ENCODE measurements at places on chromosomes 6 and 20.

DNA sequence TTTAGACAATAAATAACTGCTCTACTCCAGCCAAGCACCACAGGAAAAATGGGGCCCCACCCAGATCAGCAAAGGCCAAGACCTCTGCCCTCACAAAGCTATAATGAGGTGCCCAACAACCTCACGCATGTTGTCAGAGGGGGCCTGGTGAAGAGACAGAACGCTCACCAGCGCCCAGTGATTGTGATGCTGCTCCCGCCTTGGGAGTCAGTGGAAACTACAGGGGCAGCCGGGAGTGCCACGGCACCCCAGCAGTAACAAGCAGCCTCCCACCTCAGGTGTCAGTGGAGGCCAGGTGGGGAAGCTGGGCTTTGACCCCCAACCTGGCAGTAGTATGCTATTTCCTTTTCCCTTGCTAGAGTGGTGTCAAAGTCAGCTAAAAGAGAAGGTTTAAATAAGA lies 47.4 kb downstream of the TCP11 start:
- DNase-seq: no peak

GRCh38 chr20:18580012-18580411 lies 7.8 kb upstream of the DTD1 start:
- no peak for DNase-seq

DNA sequence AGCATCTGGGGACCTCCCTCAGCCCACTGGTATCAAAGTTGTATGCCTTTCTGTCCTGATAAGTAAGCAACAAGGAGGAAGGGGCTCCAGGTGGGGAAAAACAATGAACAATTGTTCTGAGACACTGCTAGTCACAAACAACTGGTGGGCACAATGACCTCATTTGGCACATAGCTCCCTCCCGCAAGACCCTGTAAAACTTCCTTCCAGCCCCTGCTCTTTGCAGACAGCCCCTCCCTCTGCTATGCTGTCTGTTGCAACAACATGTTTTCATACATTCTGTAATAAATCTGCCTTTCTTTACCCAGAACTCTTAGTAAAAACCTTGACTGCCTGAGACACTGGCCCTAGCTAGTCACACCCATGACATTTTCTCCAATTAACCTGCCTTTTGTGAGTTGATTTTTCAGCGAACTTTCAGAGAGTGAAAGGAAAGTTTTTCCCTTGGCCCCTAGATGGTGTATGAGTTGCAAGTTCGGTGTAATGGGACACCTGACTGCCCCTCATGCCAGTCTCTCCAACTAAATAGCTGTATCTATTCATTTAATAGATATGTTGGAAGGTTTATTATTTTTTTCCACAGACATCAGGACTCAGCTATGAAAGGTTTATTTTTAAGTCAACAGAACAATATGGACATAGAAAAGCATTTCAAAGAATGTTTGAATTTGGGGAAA lies 142.3 kb upstream of the SLC22A16 start:
- no peak for DNase-seq

DNA sequence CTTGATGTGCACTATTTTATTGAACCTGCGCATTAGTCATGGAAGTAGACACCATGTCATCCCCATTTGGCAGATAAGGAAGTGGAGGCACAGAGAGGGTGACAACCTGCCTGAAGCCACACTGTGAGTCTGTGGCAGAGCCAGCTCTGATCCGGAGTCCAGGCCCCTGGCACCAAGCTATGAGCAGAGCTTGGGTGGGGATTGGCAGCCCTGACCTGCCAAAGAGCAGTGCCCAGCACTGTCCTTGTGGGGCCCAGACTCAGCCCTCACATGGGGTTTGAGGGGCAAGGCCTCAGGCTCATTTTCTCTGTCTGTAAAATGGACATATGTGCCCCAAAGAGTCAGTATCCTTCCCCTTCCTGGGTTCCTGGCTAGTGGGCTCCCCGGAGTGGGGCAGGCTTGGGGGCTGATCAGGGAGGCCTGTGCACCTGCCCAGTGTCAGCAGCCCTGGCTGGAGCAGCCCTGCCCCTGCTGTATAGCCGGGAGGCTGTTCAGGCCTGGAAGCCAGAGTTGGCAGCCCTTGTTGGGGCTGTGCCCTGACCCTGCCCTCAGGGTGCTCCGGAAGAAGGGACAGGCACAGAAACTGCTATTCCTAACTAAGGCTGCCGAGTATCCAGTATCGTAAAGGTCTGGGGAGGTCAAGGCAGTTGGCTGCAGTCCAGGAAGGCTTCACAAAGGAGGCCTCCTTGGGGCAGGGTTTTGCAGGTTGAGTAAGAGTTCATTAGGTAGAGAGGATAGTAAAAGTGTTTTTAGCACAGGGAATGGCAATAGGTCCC lies 38.7 kb downstream of the TGM2 start:
- no peak for DNase-seq

DNA sequence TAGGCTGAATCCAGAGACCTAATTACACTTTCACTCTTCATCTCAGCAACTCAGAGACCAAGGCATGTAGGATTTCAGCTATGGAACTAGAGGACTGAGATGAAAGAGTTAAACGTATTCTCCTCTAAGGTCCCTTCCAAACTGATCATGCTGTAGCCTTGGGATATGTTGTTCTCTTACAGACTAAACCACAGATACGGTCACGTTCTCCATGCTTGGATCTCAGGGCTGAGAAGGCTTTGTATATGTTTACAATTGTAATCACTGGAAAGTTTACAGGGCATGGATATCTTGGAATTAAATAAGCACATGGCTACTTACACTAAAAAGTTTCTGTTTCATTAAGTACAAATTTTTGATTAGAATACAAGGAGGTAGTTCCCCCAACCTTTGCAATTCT lies 50.1 kb downstream of the PKIB start:
- no peak for DNase-seq

GRCh38 chr20:45833030-45833882 lies at the start of gene SNX21:
Gene SNX21, plus strand, starts transcription at chr20:45833799. Its CDS starts 121 bp downstream, at chr20:45833920.
- no peak for DNase-seq

DNA sequence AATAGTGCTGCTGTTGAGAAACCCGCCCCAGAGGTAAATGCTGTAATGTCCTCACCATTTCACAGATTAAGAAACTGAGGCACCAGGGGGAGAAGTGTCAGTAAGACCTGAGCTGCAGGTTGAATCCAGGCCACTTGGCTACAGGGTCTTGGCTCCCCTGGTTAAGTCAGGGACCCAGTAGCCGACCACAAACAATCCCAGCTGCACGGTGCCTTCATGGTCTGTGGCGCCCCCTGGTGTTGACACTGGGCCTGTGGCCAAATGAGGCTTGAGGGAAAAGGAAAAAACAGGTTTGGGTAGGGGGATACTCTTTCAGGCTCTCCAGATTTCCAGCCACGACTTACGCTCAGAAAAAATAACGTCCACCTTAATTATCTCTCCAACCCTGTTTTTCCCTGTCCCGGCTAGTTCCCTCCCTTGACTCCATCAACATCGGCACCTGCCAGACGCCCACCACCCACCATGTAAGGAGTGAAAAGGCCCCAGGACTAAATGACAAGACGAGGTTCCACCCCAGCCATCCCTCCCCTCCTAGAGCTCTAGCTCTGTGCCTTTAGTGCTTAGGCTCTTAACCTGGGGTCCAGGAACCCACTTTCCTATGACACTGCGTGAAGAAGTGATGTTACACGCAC lies 47.7 kb upstream of the POLR1H start:
- DNase-seq: no peak

DNA sequence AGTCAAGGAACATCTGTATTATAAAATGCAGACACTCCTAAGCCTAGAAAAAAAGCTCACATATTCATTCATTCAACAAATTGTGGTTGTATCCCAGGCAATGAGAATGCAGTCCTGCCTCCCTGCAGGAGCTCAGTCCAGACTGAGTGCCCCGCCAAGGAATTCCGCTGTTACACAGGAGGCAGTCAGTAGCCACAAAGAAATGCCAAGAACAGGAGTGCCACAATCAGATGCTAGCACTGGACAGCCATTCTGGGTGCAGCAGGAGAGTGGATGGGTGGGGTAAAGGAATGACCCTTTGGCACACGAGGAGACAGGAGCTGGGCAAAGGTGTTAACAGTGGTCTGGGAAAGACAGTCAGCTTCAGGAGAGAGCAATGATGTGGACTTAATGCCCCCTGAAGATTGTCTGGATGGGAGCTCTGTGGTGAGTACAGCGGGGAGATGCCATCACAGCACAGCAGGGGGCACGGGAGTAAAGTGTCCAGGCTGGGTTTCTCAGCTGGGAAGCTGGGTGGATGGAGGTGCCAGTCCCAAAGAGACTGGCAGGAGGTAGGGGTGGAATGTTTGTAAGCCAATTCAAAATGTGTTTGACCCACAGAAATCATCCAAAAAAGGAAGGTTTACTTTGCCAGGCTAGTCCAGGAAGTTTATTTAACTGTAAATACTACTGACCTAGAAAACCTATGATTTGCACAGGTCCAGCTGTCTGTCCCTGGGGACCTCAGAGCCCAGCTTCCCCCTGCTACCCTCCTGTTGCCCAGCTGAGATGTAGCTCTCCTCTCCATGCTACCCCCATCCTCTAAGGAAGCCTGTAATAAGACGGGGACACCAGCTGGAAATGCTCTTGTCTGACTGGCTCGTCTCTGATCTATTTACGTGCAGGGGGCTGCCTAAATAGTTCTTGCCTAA lies 84.1 kb downstream of the SLC23A2 start:
- DNase-seq: no peak

DNA sequence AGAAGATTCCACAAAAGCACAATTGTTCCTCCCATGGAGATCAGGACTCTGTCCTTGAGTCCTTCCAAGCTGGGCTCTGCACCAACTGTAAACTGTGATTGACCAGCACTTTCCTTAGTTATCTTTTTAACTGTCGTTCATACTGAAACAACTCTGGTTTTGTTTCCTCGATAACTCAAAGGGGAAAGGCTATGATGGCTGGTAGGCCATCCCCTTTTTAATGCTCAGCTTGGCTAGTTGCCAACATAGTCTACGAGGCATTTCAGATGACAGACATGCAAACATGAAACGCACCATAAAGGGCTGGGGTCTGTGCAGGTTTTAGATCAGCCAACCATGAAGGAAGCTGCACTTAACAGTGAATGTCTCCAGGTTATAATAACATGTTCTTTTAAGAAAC lies 497.1 kb upstream of the ARID1B start:
- DNase-seq: no peak

DNA sequence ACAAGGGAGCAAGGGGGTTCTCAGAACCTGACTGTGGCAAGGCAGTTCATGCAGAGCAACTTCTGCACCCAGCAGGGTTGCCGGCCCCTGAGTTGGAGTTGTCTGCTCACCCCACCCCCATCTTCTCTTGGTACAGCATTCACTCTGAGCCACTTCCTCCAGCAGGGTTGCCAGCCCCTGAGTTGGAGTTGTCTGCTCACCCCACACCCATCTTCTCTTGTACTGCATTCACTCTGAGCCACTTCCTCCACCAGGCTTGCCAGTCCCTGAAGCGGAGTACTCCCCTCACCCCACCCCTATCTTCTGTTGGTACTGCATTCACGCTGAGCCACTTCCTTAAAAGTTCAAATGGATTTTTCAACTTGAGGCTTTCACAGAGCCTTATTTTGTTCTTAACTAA lies 79.7 kb upstream of the SYNDIG1 start:
- no peak for DNase-seq

GRCh38 chr20:25317351-25318075 lies 69.6 kb downstream of the PYGB start:
- DNase-seq: no peak

GRCh38 chr6:148479497-148479896 lies 136.9 kb downstream of the SASH1 start:
- no peak for DNase-seq

DNA sequence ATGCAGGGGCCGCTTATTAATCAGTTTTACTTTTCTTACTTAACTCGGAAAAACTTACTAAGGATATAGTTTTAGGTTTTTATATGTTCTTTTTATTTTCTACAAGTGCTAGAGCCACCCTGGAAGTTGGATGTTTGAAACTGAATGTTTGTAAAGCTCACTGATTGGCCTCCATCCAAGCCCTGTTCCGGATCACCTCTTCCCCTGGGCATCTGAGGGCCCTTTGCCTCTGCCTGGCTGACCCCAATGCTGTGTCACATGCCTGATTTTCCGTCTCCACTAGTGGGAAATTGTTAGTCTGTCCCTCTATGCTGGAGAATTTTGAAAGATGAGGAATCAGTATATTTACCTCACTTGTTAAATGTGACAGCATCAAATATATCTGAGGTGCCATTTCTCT lies 79.3 kb downstream of the SLC35F1 start:
- no peak for DNase-seq

- no peak for DNase-seq
Observed at GRCh38 chr6:125095580-125096301, 57.8 kb upstream of the TPD52L1 start.

DNA sequence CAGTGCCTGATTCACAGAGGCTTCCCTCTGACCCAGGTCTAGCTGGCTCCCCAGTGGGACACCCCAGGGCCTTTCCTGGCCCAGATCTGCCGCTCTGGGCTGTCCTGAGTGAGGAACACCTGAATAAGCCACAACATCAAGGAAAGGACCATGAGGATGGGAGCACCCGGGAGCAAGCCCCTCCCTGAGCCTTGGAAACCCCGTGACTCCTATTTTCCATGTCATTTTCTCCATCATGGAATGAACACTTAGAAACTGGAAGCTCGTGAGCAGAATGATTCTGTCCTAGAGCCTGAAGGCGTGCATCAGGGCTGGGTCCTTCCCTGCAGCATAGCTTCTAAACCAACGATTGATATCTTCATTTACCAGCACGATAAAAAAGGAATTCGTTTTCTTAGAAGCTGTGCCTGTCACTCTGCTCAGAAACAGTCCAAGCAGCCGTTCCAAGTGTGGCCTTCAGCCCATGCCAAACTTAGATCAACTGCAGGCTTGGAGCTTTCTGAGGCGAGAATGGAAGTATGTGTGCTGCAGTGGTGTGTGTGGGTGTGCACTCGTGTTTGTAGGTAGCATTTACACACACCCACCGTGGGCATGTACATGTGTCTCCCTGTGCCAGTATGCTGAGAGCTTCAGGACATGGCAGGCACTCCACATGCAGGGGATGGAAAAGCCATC lies 83.2 kb upstream of the FOXC1 start:
- no peak for DNase-seq

DNA sequence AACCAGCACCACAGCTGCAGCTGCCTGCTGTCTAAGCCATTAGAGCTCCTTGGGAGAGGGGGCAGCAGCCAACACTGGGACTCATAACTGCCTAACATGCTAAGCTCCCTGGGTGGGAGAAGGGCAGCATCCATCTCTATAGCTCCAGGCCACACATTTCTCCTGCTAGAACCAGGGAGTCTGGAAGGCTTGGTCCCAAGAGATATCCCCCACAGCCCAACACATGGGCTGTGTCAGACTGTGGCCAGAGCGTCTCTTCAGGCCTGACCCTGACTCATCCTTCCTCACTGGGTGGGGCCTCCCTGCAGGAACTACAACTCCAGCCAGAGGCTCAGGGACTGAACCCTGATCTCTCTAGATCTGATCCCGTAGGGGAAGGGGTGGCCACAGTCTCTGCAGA lies 411.1 kb downstream of the HDGFL1 start:
- no peak for DNase-seq

DNA sequence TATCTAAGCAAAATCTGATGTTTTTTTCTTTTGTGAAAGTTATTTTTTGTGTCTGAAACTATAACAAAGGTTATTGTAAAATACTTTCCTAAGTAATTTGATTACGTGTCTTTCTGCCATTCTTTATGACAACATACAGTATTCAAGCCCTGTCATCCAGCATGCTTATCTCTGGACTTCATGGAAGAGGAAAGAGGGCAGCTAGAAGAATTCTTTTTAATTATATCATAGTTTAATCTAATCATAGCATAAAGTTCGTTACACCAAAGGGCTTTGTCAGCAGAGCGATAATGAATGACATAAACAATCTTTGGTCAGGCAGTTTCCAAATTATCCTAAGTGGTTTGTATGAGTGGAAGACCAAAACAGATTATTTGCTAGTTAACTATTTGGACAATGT lies 3.5 kb downstream of the ENPP3 start:
- no peak for DNase-seq

Measured in keratinocyte (primary cell).